Effector CD4-positive, alpha-beta T cell (primary cell): ENCODE measurements at places on chromosomes 1 and 21.

DNA sequence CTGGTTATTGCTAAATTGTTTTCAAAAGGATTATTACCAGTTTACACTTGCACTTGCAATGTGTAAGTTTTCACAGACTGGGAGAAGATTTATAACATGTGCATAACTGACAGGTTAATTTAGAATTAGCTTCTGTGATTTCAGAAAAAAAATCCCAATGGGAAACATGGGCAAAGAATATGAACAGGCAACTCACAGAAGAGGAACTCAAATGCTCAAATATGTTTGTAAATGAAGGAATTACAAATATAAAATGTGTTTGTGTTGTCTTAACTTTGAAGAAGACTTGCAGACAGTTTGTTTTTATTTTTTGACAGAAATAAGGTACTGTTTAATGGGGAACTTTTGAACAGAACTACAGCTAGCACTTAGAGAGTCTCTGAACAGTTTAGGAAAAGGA lies 8.4 kb downstream of the TSEN15 start:
- DNase-seq = no peak

DNA sequence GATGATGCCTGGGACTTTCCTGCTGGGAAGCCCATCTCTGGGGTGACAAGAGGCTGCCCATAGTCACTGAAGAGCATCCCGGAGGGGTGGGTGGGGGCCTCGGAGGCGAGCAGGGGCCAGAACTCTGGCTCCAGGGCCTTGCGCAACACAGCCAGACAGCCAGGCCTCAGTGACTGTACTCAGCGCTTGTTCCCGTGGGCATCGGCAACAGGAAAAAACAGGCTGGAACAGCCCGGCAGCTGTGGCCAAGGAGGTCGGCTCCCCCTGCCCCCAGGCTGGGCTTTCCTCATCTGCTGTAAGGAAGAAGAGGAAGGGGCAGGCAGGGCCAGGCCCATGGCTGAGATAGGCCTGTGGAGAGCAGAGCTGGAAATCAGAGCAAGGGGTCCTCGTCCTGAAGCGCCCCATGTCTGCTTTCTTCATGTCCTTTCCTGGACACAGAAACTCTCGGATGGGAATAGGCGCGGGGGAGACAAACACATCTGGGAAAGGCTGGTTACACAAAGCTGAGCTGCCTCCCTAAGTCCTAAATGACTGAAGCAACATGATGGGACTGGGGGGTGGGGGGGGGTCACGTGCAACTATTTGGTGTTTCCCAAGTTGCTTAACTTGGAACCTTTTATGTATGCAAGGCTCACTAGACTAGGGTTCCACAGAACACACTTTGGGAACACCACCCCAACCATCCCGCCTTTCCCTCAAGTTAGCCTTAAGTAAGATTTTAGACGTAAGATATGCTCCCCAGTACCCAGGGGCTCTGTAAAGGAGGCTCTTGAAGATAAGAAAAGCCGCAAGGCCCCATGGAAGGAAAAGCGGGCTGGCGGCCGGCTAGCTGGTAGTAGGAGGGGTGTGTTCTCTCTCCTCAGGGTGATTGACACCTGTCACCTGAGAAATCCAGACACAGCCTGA lies 30.7 kb downstream of the HSPG2 start:
- no peak for DNase-seq

DNA sequence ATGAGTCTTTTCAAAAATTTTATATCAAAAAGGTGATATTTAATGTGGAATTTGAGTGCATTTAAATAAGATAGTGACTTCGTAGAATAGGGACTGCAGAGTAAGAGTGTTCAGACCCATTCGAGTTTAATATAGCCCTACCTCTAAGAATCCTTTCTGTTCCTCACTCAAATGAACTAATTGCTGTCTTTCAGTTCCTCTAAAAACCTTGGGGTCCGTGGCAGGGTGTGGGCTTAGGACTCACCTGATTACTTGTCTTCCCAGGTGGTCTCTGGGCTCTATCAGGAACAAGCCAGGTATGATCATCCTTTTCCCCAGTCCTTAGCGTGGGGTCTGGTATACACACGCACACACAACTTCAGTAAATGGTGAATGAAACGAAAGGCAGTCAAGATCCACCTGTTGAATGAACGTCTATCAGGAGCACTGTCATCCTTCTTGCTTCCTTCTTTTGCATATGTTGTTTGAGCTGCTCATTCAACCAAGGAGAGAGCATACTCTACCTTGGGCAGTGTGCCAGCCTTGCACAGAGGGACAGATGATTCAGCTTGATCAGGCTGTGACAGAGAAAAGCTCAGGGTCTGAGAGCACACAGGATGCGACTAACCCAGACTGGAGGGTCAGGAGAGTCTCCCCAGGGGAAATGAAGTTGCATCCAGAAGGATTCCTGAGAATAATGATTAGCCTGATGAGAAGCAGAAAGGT lies 1.2 kb upstream of the RNF11 start:
- peak; percentile 28 for DNase-seq

DNA sequence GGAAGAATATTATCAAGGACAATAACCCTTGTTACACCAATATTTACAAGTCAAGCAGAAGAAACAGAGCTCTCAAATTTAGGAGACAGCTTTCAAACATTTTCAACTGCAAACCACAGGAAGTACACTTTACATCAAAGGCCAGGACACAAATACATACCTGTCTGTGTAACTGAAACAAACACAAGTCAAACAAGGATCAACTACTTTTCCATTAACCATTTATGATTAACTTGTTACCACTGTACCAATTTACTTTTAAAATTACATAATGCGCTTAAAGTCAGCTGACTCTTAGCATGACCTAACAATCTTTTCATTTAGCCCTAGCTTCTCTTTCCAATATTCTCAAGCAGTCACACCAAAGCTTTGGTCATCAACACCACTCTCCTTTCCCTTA lies 43.5 kb downstream of the TRIM33 start:
- no peak for DNase-seq

GRCh38 chr1:203692565-203693470 lies 66.2 kb downstream of the ATP2B4 start:
- no peak for DNase-seq

- DNase-seq = no peak
Observed at GRCh38 chr1:119952496-119952895, 56.2 kb upstream of the ADAM30 start.

- DNase-seq = no peak
Observed at GRCh38 chr1:23037081-23037740, 17.9 kb downstream of the KDM1A start.

- no peak for DNase-seq
Observed at GRCh38 chr1:40738831-40739230, 44.8 kb upstream of the KCNQ4 start.

DNA sequence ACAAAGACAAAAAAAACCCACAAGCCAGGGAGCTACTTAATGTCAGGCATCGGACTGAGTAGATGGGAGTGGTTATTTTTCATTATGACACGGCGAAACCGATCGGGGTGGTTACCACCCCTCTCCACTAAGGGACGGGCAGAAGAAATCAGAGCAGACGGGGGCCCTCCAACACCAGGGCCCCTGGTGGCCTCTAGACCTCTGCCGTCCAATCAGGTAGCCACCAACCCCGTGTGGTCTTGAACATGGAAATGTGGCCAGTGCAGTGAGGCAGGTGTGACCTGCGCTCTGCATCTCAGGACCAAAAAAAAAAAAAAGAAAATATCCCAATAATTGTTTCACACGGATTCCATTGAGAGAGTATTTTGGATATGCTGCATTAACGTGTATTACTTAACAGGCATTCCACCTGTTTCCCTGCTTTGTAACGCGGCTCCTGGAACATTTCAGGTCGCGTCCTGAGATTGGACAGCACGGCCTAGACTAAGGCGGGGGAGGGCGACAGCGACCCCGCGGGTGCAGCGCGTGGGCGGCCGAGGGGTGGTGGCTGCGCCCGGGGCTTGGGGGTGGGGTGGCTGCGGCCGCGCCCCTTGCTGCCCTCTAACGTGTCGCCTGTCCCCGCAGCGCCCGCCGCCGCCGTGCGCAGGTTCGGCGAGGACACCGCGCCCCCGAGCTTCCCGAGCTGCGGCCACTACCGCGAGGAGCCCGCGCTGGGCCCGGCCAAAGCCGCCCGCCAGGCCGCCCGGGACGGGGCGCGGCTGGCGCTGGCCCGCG lies 48.3 kb downstream of the SIM2 start:
- DNase-seq = no peak

DNA sequence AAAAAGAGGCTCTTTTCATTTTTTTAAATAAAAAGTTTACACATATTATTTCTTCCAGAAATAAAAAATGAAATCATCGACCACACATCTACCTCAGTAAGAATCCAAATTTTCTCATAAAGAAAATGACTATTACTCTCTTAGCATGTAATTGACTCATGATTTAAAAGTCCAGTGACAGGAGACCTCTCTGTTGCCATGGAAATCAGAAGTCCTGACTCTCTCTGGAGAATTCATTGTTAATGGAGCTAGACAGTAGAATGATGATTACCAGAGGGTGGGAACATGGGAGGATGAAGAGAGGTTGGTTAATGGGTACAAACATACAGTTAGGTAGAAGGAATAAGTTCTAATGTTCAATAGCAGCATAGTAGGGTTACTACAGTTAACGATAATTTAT lies 5.0 kb upstream of the CLCA4 start:
- DNase-seq = no peak

GRCh38 chr1:109478806-109479205 lies 4.9 kb upstream of the ATXN7L2 start:
- no peak for DNase-seq

DNA sequence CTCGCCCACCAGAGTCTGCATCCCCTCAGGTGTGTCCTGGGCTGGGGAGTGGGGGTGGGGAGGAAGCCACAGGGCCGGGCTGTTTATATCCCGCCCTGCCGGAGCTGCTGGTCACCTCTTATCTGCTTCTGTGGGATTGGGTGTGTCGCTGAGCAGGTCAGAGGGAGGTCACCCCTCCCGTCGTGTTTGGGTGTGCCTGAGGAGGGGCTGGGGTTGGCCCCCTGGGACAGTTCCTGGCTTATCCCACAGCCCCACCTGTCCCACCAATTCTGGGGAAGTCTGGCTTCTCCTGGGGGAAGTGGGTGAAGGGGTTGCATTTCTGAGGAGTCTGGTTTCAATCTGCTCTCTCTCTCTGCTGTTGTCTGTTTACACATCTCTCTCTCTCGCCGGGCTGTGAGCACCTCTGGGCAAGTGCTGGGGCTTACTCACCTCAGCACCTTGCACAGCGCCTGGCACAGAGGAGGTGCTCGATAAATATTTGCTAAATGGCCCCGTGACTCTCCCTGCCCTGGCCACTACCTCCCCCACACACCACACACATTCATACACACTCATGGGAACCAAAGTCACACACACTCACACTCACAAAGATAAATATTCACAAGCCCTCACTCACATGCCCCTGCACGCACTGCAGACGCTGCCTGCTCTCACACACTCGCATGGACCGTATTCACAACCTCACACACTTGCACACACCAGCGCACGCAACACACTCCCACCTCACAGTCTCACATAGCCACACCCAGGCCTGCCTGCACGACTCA lies 8.3 kb downstream of the ELF3 start:
- DNase-seq = no peak

- DNase-seq = no peak
Observed at GRCh38 chr1:56866656-56867055, 12.1 kb downstream of the C8A start.

DNA sequence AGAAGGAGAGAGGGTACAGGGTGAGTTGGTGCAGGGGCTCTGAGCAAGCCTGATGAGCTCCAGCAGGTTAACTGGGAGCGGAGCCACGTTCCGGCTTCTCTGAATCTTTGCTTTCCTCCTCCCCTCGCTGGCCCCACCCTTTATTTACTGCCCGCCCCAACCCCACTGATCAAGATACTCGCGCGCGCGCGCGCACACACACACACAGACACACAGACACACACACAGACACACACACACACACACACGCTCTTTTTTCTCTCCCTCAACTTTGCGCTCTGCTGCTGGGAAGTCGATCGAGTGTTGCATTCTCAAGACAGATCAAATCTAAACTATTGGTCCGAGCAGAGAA lies at the start of gene GRIK1:
Gene GRIK1, minus strand, starts transcription at position 73 of the 352 bp plus-strand sequence.
- DNase-seq = no peak

GRCh38 chr1:207711285-207711684 lies 40.6 kb upstream of the CD46 start:
- DNase-seq = no peak

- no peak for DNase-seq
Observed at GRCh38 chr21:15444118-15444960, 285.4 kb upstream of the USP25 start.

DNA sequence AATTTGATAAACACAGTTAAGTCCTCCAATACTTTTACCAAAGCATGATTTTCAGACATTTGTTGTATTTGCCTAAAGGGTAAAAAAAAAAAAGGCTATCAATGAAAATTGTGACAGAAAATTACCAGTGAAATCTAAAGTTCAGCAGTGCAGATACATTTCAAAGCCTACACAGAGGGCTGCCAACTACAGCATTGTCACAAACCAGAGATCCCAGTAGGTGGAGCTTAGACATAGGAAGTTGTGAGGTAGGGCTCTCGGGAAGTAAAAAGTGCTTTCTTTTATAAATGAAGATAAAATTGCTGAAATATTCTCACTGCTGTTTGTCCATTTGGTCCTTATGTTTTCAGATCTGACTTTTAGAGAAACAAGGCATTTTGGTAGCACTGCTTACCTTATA lies 123.0 kb downstream of the DYRK1A start:
- no peak for DNase-seq

DNA sequence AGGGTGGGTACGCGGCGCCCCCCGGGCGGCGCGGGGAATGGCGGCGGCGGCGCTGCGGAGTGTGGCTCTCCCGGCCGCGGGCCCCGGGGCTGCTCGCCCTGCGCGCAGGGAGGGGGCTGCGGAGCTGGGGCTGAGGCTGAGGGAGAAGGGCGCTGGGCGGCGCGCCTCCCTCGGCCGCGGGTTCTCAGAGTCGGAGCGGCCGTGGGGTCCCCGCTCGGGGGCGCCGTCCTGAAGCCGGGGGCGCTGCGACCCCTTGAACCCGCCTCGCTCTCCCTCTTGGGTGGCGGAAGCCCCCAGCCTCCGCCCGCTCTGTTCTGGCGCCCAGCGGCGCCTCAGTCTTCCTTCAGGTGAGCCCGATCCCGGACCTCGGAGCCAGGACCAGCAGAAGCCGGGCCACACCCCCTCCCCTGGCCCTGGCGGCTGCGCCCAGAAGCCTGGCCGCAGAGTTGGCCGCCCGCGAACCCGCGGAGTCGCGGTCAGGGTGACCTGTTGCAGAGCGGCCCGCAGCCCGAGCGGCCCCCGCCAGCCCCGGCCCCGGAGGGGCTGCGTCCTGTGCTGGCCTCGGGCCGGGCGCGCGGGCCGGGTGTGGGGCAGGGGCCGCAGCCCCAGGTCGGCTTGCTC lies 532 bp downstream of the RALGPS2 start:
- DNase-seq = peak; percentile 4
